Tibial nerve (tissue), 4 donors: ENCODE measurements at places on chromosomes 3 and 15. TPM values are rescaled to one million over a fixed set of nuclear protein-coding genes. Genes with fewer than 3 reads are reported as not detected.

The CLDN18 gene
- total RNA-seq: not detected

The TRPM1 gene
- total RNA-seq: not detected

The PRSS50 gene
- total RNA-seq: 0.22 TPM

GRCh38 chr3:178001670-178002101, 534.5 kb upstream of the KCNMB2 start:
- no peak for DNase-seq

- DNase-seq: no peak
Observed at GRCh38 chr3:194103983-194104751, 31.8 kb upstream of the HES1 start.

- no peak for DNase-seq
Observed at GRCh38 chr3:50342813-50343633, 2.4 kb upstream of the RASSF1 start.

- DNase-seq: no peak
Observed at GRCh38 chr15:81882504-81882903, 163.3 kb downstream of the MEX3B start.

GRCh38 chr15:80733460-80733859, 38.4 kb downstream of the ABHD17C start:
- DNase-seq: no peak

DNA sequence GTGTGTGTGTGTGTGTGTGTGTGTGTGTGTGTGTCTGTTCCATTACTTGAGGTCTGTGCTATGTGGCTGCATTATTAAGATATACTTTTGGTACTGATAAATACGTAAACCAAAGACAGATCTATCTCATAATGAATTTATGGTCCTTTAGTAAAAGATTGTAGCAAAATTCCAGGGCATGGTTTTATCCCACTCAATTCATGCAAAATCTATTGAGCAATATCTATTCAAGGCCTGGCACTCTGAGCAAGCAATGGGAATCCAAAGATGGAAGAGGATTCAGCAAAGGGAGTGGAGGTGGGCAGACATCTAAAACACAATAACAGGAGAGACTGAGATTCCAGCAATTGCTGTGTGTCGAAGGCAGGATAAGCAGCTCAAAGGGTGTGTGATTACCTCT, 86.8 kb downstream of the RFTN1 start:
- no peak for DNase-seq

- DNase-seq: no peak
Observed at GRCh38 chr15:95919460-95919859, 411.0 kb upstream of the NR2F2 start.

GRCh38 chr3:172042136-172042662, 2.8 kb downstream of the FNDC3B start:
- DNase-seq: no peak

DNA sequence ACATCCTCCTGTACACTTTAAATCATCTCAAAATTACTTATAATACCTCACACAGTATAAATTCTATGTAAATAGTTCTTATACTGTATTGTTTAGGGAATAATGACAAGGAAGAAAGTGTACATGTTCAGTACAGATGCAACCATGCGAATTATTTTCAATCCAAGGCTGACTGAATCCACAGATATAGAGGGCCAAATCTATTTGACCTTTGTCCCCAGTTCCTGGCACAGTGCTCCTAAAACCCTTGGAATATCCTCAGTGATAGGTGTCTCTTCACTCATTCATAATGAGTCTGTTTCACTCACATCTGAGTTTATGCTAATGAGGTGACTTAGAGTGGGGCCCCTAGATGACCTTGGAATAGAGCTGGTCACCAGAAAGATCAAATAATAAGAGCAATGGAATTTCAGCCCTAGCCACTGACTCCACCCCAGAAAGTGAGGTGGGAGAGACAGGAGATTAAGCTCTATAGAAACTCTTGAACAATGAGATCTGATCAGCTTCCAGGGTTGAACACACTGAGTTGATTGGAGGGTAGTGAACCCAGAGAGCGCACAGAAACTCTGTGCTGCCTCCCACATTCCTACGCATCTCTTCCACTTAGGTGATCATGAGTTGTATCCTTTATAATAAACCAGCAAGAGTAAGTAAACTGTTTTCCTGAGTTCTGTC, 65.3 kb downstream of the ADAM10 start:
- DNase-seq: no peak

- no peak for DNase-seq
Observed at GRCh38 chr15:63114465-63114864, 7.2 kb upstream of the LACTB start.

DNA sequence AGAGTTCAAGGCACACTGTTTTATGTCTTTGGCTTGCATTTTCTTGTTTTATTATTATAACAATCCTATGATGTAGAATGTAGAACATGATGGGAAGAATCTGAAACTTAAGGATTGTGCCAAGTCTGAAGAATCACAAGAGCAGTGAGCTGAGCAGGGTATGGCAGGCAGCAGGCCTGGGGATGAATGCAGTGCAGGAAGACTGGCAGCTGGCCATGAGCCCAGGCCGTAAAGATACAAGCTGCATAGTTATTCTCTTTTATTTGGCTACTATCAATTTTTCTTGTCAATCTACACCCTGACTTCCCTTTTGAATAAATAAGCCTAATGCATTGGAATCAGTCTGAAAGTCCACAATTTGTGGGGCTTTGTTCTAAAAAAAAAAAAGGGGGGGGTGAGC, 89.6 kb upstream of the ARPP21 start:
- DNase-seq: no peak
